Fibroblast of lung (primary cell): ENCODE measurements at places on chromosomes 1 and 21. TPM values are rescaled to one million over a fixed set of nuclear protein-coding genes. Genes with fewer than 3 reads are reported as not detected.

The VSIG8 gene
- under 0.01 TPM in 2 replicates for total RNA-seq

The ATP6V1G3 gene
- not detected in 2 replicates for total RNA-seq

The RGS13 gene
- not detected in 2 replicates for total RNA-seq

The LORICRIN gene
- not detected in 2 replicates for total RNA-seq

The FAM177B gene
- not detected in 2 replicates for total RNA-seq

The TNNI3K gene
- 0.66 and 1.0 TPM in 2 replicates for total RNA-seq

The HNRNPU gene
- total RNA-seq, result 328 and 383 TPM in 2 replicates

The PLA2G2C gene
- not detected in 2 replicates for total RNA-seq

The MCOLN2 gene
- 1.5 and 6.2 TPM in 2 replicates for total RNA-seq

The TESK2 gene
- 2.6 and 4.3 TPM in 2 replicates for total RNA-seq

The ATP5PF gene
- total RNA-seq, result 40.3 and 46.6 TPM in 2 replicates

The IL22RA1 gene
- under 0.01 TPM in 1 of 2 replicates, not detected in the other for total RNA-seq

The DCDC2B gene
- total RNA-seq, result not detected in 2 replicates

The GNG5 gene
- 9.5 and 13.7 TPM in 2 replicates for total RNA-seq

The SPRR2G gene
- total RNA-seq, result not detected in 2 replicates

The GJA5 gene
- not detected in 2 replicates for total RNA-seq

The S100A1 gene
- total RNA-seq, result 0.17 TPM in 1 of 2 replicates, not detected in the other

The HTR1D gene
- total RNA-seq, result not detected in 2 replicates

The MEX3A gene
- total RNA-seq, result 1.5 and 1.7 TPM in 2 replicates

The PACC1 gene
- 9.0 and 16.0 TPM in 2 replicates for total RNA-seq

The HCRTR1 gene
- total RNA-seq, result not detected in 2 replicates

The ZNF683 gene
- not detected in 2 replicates for total RNA-seq

The S100A5 gene
- not detected in 2 replicates for total RNA-seq

The C21orf58 gene
- total RNA-seq, result 1.3 and 2.5 TPM in 2 replicates

The MMEL1 gene
- 0.33 TPM in 1 of 2 replicates, not detected in the other for total RNA-seq

The CFAP107 gene
- total RNA-seq, result under 0.01 TPM in 1 of 2 replicates, not detected in the other

The ST7L gene
- 16.9 and 18.0 TPM in 2 replicates for total RNA-seq

The CACHD1 gene
- total RNA-seq, result 4.6 and 5.4 TPM in 2 replicates

The SRSF11 gene
- total RNA-seq, result 107 and 139 TPM in 2 replicates

The LDLRAD1 gene
- total RNA-seq, result not detected in 2 replicates

The CTXND2 gene
- total RNA-seq, result not detected in 2 replicates

The SEMA4A gene
- total RNA-seq, result 0.77 and 0.99 TPM in 2 replicates

The FLG2 gene
- total RNA-seq, result not detected in 2 replicates

The SLC6A9 gene
- total RNA-seq, result 13.6 and 19.5 TPM in 2 replicates

The NBPF12 gene
- 9.8 and 12.4 TPM in 2 replicates for total RNA-seq

The GPR89A gene
- total RNA-seq, result 22.1 and 23.6 TPM in 2 replicates

The EDARADD gene
- total RNA-seq, result not detected in 2 replicates

The RNF207 gene
- 9.2 and 17.2 TPM in 2 replicates for total RNA-seq

The NGF gene
- 4.0 and 8.5 TPM in 2 replicates for total RNA-seq

The LCE1E gene
- total RNA-seq, result not detected in 2 replicates

The KRTAP7-1 gene
- not detected in 2 replicates for total RNA-seq

The AMY2B gene
- 3.6 and 4.0 TPM in 2 replicates for total RNA-seq

The CLDN8 gene
- not detected in 2 replicates for total RNA-seq

The PTGFR gene
- 25.7 and 32.7 TPM in 2 replicates for total RNA-seq

The OR14K1 gene
- not detected in 2 replicates for total RNA-seq

The PLA2G4A gene
- 3.9 and 5.8 TPM in 2 replicates for total RNA-seq

The HES3 gene
- not detected in 2 replicates for total RNA-seq

The LMX1A gene
- total RNA-seq, result not detected in 2 replicates

The PDXK gene
- 46.2 and 47.4 TPM in 2 replicates for total RNA-seq

The AMPD1 gene
- not detected in 2 replicates for total RNA-seq

The TMPRSS15 gene
- not detected in 2 replicates for total RNA-seq

The ST3GAL3 gene
- 11.8 and 16.3 TPM in 2 replicates for total RNA-seq
